IMR-90 (cell line): ENCODE measurements at places on chromosomes 13 and 19. TPM values are rescaled to one million over a fixed set of nuclear protein-coding genes. Genes with fewer than 3 reads are reported as not detected.

ZNF296 gene
- not detected in 2 replicates for total RNA-seq

- no peak for DNase-seq
- no peaks in the 10 kb centered on the region for H3K4me1 ChIP-seq
- H3K27me3 ChIP-seq = peaks cover 14% of the 10 kb centered on the region
- no peak overlapping the region for H3K4me3 ChIP-seq
- no peaks in the 10 kb centered on the region for H3K36me3 ChIP-seq
These were observed 134.7 kb upstream of the GPR12 start for GRCh38 chr13:26895081-26895807.

DNA sequence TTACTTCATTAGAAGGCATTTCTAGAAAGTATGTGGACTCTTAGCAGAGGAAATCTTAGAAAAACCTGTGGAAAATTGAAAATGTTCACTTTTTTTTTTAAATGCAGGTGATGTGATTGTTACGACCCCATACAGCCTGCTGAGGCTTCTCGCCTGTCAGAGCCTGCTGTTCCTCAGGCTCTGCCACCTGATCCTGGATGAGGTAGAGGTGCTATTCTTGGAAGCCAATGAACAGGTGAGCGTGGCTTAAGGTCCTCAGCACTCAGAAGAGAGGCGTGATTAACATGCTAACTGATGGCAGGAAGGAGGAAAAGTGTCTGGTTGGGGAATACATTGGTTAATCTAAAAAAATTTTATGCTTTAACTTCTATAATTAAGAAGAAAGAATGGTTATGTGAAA is 71.4 kb downstream of the SLC7A9 start:
- no peak for DNase-seq
- H3K36me3 ChIP-seq = no peaks in the 10 kb centered on the region
- peaks cover 5% of the 10 kb centered on the region; the same call in 1 of the 2 replicates for H3K27me3 ChIP-seq
- H3K4me3 ChIP-seq = no peak overlapping the region

GRCh38 chr13:102580552-102581169 is 16.1 kb upstream of the TPP2 start:
- DNase-seq = peak; percentile 80
- peaks cover 19% of the 10 kb centered on the region for H3K27me3 ChIP-seq
- no peak overlapping the region for H3K4me3 ChIP-seq
- no peak overlapping the region for H3K27ac ChIP-seq

DNA sequence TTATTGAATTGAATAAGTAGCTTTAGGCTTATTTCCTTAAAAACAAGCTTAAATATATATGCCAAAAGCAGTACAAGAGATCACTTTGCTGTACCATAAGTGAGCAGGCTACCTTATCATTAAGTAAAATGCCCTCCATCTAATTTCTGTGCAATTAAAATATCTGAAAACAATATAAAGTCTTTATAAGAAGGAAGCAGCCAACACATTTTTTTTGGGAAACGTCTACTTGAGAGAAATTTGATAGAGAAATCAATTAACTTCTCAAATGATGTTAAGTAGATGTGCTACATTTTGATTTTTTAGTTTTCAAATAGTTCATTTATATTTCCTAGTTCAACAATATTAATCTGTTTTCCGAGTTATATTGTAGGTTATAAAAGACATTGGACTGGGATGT is 52.5 kb downstream of the GPC5 start:
- no peak overlapping the region for H3K27ac ChIP-seq
- DNase-seq = no peak
- H3K36me3 ChIP-seq = no peaks in the 10 kb centered on the region
- H3K27me3 ChIP-seq = no peaks in the 10 kb centered on the region
- no peaks in the 10 kb centered on the region for H3K4me1 ChIP-seq
